ENCODE measurements at places on chromosomes 6 and 20.

DNA sequence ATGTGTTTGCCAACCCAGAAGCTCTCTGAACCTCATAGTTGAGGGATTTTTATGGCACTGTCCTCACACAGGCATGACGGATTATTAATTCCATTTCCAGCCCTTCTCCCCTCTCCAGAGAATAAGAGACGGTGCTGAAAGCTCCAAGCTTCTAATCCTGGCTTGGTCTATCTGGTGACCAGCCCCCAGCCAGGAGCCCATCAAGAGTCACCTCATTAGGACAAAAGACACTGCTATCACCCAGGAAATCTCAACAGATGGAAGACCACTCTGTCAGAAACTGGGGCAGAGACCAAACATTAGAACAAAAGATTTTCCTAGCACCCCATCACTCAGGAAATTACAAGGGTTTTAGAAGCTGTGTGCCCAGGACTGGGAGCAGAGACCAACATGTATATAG lies 48.2 kb downstream of the STMND1 start:
- no peak for DNase-seq

DNA sequence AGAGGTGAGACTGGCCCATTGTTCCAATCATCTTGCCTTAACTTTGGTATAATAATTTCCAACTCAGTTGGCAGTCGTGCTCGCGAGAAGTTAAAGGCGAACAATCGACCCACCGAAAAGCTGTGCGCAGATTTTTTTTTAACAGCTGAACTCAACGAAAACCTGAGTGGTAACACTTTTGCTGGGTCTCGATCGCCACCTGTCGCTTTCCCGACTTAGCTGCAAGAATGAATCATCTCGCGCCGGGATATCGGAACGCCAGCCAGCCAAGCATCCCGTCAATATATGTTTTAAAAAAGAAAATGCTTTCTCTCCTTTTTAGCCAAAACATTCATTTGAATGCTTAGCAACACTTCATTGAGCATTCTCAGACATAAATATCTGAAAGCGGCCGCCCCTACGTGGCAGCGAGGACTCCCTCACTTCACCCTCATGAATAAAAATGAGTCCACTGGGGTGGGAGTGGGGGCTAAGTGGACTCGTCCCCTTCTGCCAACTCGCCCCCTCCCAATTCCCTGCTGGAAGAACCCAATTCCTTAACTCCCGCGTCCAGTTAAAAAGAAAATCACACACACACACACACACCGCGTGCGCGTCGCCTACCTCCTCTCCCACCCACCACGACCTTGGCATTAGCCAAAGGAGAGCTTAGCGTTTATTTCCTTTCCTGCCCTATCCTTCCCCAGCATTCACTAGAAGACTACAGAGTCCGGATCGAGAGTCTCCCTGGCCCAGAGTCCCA lies 1.5 kb downstream of the COL12A1 start:
- DNase-seq = peak; percentile 9

- no peak for DNase-seq
Measured at GRCh38 chr6:117992856-117993255, 85.8 kb downstream of the SLC35F1 start.

GRCh38 chr6:166366921-166367320 lies 15.8 kb downstream of the MPC1 start:
- DNase-seq = no peak

GRCh38 chr6:118886641-118887040 lies 7.3 kb upstream of the ASF1A start:
- no peak for DNase-seq

DNA sequence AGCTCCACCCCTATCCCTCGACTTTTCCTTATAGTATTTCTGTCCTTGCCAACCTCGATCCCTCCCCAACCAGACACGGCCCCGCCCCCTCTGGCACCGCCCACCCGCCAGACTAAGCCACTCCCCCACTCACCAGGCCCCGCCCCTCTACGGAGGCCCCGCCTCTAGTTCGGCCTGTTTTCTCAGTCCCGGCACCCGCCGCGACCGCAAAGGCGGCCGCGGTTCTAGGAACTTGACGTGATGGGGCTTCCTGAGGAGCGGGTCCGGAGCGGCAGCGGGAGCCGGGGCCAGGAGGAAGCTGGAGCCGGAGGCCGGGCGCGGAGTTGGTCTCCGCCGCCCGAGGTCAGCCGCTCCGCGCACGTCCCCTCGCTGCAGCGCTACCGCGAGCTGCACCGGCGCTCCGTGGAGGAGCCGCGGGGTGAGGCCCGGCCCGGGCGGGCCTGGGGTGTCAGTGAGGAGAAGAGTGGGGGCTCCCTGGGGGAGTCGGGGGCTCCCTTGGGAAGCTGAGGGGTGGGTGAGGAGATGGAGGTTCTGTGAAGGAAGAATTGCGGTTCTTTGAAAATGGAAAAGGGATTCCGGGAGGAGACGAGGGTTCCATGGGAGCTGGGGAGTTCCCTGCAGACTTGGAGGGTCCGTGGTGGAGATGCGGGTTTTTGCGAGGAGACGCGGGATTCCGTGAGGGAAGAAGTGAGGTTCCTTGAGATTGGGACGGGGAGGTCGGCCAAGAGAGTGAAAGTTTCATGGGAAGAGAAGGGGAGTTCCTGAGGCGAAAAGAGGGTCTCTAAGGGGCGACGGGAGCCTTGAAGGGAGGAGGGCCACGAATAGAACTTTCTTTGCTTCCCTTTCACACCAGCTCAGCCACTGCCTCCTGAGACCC lies at the start of gene ACSS2:
TSS of gene ACSS2 (plus strand) at position 207 of the 877 bp plus-strand sequence. CDS start at position 241, 34 bp downstream.
- peak; percentile 97 for DNase-seq

DNA sequence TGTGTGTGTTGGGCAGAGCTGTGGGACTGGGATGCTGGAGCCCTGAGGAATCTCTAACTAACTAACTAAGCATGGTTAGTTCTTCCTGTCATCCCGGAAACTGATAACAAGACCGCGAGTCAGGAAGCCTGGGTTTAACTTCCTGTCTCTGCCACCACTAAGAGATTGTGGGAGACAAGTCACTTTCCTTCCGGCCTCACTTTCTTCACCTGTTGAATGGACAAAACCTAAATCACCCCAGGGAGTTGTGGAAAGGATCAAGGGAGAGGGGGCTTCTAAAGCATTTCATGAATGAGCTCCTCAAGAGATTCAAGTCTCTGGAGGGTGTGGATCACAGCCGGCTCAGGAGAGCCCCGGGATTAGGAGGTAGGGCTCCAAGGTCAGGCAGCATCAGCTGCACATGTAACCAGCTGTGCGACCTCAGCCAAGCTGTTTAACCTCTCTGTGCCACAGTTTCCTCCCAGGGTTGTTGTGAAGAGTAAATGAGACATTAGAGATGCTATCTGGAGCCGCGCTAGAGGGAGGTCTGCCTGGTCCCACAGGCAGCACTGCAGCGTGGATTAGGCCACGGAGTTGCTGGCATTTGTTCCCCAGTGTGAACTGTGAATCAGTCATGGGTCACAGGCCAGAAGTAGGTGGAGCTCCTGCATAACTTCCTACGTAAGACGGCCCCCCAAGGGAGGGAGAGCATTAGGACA lies 105.1 kb downstream of the TOX2 start:
- DNase-seq = no peak

DNA sequence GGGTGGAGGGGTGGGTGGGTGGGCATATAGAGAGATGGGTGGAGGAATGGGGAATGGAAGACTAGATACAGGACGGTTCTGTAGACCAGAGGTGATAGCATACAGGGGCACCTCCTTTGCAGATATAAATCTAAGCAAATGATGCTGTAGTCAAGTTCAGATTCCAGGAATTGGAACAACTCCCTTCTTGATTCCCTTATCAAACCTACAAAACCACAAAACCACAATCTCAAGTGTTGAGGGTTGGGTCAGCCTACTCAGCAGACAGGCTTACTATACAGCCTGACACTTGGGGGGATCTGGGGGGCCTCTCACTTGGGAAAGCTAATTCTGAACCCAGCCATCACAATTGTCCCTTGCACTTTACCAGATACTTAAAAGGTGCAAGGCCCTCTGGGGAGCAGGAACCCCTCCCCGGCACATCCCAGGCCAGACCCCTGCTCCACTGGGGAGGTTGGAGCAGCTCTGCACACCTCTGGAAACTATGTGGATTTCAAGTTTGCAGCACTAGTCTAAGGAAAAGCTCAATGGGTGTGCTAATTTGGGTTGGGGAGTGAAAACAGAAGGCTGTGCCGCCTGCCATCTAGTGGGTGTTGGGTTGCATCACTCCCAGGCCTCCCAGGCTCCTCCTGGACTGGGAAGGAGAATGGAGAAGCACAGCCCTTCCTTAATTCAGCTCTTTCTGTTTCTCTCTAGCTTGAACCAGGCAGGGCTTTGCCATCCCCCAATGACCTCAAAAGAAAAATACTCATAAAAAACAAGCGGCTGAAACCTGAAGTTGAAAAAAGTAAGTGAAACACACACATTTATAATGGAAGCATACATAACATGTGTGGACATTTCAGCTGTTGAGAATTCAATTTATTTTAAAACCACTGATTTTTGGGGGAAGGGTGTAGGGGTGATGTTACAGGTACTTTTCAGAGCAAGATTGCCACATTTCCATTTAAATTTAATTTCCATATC lies 121.2 kb upstream of the LAMP5 start:
- DNase-seq = no peak

DNA sequence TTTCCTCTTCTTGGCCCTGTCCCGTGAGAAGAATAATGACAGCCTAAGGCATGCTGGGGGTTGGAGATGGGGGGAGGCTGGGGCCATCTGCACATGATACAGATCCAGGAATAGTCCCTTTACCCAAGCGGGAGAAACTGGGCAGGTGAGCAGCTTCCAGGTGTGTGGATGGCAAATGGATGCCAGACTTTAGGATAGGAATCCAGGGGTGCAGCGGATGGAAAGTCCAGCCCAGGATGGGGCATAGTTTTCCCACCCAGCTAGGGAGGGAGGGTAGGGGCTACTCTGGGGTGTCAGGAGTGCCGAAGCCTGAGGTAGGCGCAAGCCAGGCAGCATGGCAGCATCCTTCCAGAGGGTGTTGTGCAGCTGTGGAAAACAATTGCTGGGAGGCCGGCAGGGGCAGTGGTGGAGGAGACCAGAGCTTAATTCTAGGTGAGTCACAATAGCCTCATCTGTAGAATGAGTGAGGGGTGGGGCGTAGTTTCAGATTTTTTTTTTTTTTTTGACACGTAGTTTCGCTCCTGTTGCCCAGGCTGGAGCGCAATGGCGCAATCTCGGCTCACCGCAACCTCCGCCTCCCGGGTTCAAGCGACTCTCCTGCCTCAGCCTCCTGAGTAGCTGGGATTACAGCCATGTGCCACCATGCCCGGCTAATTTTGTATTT lies 15.4 kb upstream of the FAM110A start:
- no peak for DNase-seq

GRCh38 chr6:37138856-37139229 lies 31.1 kb upstream of the PIM1 start:
- DNase-seq = no peak
